NCI-H446 treated with DMSO at 0.1 percent for 48 hours (cell line): ENCODE measurements at places on chromosomes 1 and 21.

GRCh38 chr1:156836041-156836654 is 19.5 kb upstream of the SH2D2A start:
- DNase-seq = no peak

DNA sequence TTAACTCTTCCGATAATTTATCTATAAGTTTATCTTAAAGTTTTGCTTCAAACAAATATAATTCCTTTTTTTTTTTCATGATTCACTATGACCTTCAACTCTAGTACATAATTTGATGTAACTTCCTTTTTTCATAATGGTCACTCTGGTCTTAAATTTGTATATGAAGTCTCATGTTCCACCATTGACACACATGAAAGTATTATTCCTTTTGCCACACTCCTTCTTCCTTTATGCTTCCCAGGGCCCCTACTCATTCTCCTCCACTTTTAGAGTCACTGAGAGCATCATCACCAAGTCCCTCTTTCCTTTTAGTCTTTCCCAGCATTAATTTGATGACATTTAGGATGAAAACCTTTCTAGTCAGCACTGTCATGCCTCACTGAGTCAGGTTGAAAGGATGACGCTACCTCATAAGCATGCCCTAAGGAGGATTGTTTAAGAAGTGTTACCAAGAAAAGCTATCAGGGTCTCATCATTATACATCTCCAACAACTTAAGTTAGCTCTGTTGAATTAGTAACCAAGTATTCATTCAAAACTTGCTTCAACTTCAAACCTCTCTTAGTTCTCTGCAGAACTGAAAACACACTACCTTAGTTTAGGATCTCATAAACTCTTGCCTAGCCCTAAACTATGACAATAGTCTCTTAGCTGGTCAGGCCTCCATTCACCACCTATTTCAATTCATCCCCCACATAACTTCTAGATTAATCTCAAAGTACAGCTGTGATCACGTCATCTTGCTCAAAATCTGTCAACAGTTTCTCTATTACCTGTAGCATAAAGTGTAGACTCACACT is 14.5 kb downstream of the AUNIP start:
- no peak for DNase-seq

DNA sequence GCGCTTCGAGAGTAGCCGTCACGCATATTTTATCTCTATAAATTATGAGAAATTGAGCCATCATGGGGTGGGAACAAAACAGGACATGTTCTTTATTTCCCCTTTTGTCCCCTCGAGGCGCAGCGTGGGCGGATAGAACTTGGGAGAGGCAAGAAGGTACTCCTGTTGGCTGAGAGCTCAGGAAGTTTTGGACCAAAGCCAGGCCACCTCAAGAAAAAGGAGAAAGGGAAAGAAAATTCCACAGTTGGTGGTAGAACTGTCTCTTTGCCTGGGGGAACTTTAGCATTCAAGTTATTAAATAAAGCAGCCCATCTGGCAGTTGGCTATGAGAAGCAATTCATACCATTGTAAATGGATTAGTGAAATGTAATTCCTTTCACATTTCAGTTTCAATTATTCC is 76.4 kb upstream of the DSCAM start:
- no peak for DNase-seq

DNA sequence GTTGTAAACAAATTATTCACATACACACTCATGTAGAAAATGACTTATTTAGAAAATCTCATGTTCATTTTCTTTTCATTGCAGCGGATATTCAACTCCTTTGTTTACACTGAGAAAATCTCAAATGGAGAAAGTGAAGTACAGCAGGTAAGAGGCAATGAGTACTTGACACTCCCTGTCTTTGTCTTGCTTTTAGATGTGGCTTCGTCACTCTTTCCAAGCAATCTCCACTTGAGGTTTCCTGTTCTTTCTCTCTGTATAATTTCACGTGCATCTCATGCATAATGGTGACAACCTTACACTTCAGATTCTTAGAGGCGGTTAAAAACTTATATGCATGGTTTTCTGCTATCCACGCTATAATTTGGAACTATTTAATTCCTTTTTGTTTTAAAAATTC is 80.6 kb downstream of the CACHD1 start:
- DNase-seq = no peak

- no peak for DNase-seq
Observed at GRCh38 chr1:82836973-82837680, 1036.4 kb downstream of the ADGRL2 start.

- no peak for DNase-seq
Observed at GRCh38 chr1:171841931-171842761, 848 bp downstream of the DNM3 start.

GRCh38 chr1:68217060-68217554 is 15.2 kb downstream of the WLS start:
- DNase-seq = peak; percentile 94

DNA sequence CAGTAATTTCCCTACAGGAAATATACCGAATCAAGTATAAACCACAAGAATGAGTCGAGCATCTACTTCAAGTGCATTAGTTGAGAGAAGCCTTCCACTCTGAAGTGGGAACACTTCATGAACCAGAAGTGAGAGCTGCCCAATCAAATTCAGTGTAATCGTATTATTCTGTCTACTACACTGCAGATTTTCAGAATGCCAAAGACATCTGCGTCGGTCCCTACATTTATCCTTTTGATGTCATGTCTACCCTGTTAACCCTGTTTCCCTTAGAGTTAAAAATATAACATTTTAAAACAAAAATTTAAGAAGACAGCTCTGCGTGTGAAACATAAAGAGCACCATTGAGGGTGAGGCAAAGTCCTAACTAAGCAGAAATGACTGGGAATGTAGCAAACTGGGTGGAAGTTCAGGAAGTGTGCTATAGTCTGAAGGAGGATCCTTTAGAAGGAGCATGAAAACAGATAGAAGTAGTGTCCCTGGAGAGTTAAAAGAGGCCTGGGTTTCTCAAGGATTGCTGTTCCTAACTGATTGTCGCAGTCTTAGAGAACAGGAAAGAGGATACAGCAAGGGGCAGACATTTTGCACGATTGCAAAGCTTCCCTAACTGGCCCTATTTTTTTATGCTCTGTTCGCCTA is 291.2 kb downstream of the PTPRC start:
- peak; percentile 73 for DNase-seq

- no peak for DNase-seq
Observed at GRCh38 chr1:183461350-183461749, 10.9 kb upstream of the SMG7 start.

DNA sequence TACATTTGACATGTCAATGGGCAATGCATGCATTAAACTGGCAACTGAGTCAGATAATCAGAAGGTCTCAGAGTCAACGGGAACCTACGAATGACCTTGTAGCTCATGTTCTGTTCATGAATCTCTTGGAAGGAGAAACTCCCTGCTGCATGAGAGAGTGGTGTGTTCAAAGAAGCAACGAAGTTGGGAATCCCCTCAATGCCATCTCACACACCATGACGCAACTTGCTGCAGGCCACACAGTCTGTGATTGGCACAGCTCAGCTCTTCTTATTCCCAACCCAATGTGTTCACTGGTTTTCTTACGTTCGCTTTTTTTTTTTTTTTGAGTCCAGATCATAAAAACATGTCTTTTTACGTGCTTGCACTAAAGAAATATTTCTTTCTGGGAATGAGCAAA is 53.5 kb upstream of the PRDM2 start:
- DNase-seq = no peak

- DNase-seq = no peak
Observed at GRCh38 chr1:51238034-51238403, 1.9 kb downstream of the RNF11 start.

- no peak for DNase-seq
Observed at GRCh38 chr1:245972476-245972875, 534.6 kb downstream of the SMYD3 start.

DNA sequence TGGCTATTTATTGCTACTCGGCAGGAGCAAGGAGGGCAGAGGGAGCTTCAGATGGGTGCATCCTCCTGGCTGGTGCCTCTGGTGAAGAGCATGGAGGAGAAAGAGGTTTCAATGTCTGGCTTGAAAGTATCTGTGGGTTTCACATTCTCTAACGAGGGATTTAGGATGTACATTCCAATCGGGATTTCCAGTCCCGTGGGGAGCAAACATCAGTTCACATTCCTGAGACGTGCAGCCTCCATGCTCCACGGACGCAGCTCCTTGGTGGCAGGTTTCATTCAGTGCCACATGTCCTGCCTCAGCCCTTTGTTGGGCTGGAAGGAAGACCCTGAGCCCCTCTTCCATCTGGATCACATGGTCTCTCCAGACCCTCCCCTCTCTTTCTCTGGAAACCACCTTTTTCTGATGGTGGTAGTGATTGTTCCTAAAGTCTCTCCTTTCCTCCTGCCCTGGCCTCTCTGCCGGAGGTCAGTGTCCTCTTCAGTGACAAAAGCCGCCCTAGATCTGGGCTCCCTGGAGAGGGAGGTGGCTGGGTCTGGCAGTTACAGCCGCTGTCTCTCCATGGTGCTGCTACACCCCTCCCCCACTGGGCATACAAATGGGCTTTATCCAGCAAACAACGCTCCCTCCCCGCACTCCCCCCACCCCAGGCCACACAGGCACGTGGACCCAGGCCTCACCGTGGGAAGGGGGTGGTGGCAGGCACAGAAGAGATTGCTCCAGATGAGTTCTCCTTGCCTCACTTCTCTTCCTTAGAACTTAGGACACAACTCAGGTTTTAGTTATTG is 826 bp upstream of the CA14 start:
- no peak for DNase-seq

GRCh38 chr1:208527156-208527555 is 283.0 kb upstream of the PLXNA2 start:
- no peak for DNase-seq

GRCh38 chr21:35525443-35525842 is 476.3 kb upstream of the RUNX1 start:
- DNase-seq = no peak

GRCh38 chr1:180173952-180174351 is 19.3 kb downstream of the QSOX1 start:
- peak; percentile 98 for DNase-seq

- DNase-seq = no peak
Observed at GRCh38 chr1:63027176-63027575, 243.2 kb downstream of the ATG4C start.

- DNase-seq = peak; percentile 77
Observed at GRCh38 chr21:37862536-37862935, 53.7 kb downstream of the KCNJ6 start.

- no peak for DNase-seq
Observed at GRCh38 chr1:235015291-235015985, 113.2 kb downstream of the TOMM20 start.

- DNase-seq = no peak
Observed at GRCh38 chr1:18384471-18384870, 96.3 kb upstream of the KLHDC7A start.

DNA sequence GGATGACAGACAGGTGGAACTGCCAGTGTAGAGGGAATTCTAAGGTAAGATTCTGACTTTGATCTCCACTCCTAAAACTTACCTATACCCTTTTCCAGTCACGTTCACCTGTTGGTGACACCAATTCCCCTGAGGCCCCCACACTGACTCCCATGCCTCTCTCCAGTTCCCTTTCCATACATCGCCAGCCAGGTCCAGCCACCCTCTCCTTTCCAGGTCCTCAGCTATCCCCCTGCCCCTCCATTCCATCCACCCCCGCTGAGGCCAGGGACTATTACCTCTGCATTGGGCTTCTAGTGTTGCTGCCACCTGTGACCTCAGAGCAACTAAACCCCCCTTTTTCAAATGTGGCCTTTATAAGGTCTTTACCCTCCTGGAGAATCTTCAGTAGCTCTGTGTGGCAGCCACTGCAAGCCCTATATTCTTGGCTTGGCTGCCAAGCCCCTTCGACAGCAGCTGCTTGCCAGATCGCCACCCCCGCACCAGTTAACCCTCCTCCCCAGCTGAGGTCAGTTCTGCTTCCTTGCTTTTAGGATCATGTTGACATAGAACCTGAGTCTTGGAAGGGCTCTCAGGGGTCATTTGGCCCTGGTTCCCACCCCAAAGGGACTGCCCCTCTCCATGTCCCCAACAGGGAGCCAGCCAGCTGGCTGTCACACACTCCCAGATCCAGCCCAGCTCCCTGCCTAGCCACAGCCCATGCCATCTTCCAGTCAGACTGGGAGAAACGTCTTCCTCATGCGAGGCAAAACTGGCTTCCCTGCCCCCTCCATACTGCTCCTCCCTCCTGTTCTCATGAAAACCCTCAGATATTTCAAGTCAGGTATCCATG is 14.7 kb downstream of the CSF1 start:
- no peak for DNase-seq

DNA sequence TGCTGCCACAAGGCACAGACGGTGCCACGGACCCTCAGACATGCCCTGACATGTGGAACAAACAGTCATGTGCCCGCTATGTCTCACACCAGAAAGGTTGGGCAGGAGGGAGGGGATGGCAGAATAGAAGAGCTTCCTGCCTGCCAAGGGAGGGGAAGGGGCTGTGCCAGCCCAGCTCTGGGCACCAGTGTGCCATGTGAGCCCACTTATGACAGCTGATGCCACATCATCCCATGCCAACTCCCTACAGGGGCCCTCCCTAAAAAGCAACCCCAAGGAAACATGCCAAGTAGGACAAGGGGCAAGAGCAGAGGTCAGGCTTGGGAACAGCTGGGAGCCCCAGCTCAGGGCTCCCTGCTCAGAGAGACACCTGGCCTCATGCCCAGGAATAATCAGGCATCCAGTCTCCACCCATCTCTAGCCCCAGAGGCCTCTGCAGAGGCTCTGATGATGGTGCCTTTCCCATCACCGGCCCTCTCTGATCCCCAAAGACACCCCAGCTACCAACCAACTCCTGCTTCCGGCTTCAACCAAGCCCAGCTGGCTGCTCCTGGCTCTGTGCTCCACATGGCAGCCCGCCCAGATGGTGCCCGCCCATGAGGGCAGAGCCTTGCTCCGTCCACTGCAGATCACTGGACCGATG is 10.3 kb downstream of the ADGRB2 start:
- DNase-seq = peak; percentile 96

DNA sequence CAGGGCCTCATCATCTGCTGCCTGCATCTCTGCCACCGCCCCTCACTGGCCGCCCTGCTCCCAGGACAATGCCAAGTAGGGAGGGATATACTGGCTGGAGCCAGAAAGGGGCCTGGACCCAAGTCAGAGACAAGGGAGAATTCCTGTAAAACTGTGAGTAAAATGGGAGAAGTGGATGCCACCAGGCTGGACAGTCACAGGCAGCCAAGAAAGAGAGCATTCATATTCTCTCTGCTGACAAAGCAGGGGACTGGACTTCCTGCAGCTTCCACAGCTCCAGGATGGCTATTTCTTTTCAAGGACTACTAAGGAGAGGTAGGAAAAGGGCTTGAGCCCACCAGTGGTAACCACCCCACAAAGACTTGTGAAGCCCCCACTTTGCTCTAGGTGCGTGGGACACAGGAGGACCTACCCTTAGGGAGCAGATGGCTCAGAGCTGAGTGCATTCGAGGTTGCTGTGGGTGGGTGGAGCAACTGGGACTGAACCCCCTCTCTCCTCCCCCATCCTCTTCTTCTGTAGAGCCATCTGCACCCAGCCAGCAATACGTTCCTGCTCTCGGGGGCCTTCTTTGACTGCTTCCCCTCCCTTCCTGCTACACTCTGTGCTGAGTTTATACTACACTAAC is 57.5 kb downstream of the GLIS1 start:
- DNase-seq = peak; percentile 70
